ENCODE measurements at places on chromosomes 4 and X.
A peak's percentile ranks its signal among the peaks of the same experiment; 100 is the strongest.

GRCh38 chrX:136778020-136778419, 2.7 kb downstream of the ARHGEF6 start:
- DNase-seq = no peak
- H3K4me1 ChIP-seq = peaks cover 18% of the 10 kb centered on the region
- peak overlapping the region; percentile 83 for H3K27ac ChIP-seq
- no peak overlapping the region for H3K4me3 ChIP-seq
- no peaks in the 10 kb centered on the region for H3K27me3 ChIP-seq

DNA sequence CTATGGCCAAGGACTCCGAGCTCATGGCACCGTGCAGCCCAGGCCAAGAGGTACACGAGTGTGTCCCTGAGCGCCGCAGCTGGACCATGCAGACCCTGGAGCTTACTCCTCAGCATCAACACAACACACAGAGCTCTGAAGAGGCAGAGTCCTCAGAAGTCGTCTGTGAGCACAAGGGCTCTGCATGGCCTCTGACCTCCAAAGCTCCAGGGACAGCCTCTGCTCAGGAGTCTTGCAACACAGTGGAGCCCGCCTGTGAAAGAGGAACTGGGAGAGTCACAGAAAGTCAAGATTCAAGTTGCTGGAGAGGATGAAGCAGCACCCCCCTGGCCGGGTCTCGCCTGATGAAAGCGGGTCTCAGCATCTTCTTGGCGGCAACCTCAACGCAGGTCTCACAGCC, 2.9 kb downstream of the LRPAP1 start:
- H3K4me3 ChIP-seq = no peak overlapping the region
- no peaks in the 10 kb centered on the region for H3K27me3 ChIP-seq
- H3K27ac ChIP-seq = no peak overlapping the region
- peaks cover 7% of the 10 kb centered on the region for H3K36me3 ChIP-seq
- H3K4me1 ChIP-seq = peaks cover 53% of the 10 kb centered on the region

- DNase-seq = no peak
- H3K36me3 ChIP-seq = no peaks in the 10 kb centered on the region
- no peak overlapping the region for H3K4me3 ChIP-seq
Observed at GRCh38 chrX:18873189-18873791, 110.6 kb downstream of the PHKA2 start.

DNA sequence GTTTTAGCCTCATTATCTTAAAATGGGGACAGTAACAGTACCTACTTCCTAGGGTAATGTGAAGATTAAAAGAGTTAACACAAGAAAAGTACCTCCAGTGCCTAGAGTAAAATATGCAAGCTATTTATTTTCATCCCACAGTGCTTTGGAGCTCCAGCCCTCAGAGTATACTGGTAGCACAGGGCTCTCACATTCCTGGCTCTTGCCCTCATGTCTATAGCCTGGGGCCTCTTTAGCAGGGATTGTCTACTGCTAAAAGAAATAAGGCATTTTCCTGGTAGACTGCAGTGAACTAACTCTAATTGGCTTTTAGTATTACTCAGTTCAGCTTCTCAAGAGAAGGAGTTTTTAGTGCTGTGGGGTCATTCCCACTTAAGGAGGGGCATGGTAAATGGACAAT, 60.8 kb downstream of the RRAGB start:
- no peak for DNase-seq
- no peak overlapping the region for H3K27ac ChIP-seq
- peaks cover 4% of the 10 kb centered on the region for H3K4me1 ChIP-seq
- H3K36me3 ChIP-seq = no peaks in the 10 kb centered on the region
- H3K27me3 ChIP-seq = no peaks in the 10 kb centered on the region
- no peak overlapping the region for H3K4me3 ChIP-seq

DNA sequence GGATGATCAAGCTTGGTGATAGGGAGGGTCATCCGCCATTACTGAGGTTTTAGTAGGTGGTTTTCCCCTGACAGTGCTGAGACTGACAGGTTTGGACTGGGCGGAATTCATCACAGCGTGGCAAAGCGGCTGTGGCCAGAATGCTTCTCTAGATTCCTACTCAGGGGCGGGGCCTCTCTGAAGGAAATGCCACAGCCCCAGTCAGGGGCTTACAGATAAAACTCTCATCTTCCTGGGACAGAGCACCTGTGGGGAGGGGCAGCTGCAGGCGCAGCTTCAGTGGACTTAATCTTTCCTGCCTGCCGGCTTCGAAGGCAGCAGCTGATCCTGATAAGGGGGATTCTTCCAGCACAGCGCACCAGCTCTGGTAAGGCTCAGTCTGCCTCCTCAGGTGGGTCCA, 316.7 kb downstream of the RPA4 start:
- no peaks in the 10 kb centered on the region for H3K36me3 ChIP-seq
- DNase-seq = no peak
- H3K4me3 ChIP-seq = no peak overlapping the region
- no peaks in the 10 kb centered on the region for H3K4me1 ChIP-seq
- H3K27me3 ChIP-seq = no peaks in the 10 kb centered on the region

DNA sequence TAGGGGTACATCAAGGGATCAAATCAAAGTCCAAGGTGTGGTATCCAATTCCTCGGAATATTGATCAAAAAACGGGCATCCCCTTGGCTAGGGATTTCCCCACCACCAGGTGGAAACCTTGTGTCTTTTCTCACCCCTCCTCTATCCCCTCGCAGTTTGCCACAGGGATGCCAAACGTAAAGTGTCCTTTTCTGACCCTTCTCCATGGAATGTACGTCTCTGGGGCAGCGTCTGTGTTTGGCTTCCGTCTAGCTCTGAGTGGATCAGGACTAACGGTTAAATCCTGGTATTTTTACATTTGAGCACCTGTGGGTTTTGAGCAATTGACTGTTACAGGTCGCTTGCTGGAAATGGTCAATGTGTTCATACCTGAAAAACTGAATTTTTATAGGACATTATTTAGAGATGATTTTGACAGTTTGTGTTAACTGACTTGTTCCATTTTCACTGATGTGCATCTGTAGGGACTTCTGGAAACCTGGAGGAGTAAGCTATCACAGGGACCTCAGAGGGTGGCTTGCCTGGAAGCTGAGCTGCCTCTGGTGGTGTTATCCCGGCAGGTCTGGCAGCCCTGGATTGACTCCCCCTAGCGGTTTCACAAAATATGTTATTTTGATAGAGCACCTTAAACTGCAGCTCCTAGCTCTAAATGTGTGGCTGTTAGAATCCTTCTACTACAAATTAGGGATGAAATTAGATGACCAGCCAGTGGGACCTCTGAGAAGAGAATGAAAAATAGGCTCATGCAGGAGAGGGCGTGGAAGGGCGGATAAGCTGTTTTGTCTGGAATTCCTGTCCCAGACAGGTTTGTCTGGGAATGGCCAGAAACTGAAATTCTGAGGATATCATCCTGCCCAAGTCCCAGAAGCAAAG, 8.8 kb upstream of the MGST2 start:
- peaks cover 14% of the 10 kb centered on the region for H3K4me1 ChIP-seq
- H3K4me3 ChIP-seq = no peak overlapping the region
- peaks cover 6% of the 10 kb centered on the region for H3K27me3 ChIP-seq
- DNase-seq = no peak
- H3K27ac ChIP-seq = no peak overlapping the region

DNA sequence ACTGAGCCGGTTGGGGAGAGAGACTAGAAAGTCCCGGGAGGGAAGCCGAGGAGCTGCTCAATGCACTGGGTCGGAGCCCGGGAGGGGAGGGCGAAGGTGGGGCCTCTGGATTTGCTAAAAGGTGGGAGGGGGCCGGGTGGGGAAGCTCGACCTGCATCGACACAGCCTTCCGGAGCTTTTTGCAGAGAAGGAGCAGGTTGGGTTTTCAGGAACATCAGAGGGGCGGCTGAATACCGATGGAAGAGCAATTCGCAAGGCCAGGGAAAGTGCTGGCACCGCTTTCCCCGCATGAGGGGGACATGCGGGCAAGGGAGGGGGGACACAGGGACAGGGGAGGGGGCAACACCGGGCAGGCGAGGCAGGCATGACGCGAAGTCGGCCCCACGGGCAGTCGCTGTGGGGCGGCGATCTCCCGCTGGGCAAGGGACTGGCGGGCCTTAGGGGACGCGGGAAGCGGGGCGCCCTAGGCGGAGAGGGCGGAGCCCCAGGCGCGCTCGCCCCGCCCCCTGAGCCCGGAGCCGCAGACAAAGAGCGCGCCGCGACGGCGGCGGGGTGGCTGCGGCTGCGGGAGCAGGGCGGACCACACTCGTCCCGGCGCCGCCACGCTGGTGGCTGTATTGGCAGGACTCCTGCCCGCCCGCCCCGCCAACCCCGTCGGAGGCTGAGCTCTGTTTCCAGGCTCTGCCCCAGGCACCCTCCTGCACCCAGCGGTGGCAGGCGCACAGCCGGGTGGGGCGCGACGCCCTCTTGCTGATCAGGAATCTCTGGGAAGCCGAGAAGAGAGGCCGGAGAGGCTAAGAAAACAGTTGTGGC, 11.6 kb downstream of the PDZD4 start:
- H3K4me1 ChIP-seq = peaks cover 18% of the 10 kb centered on the region
- DNase-seq = peak; percentile 10
- peaks cover 6% of the 10 kb centered on the region for H3K27me3 ChIP-seq
- no peaks in the 10 kb centered on the region for H3K36me3 ChIP-seq
- H3K27ac ChIP-seq = no peak overlapping the region

GRCh38 chr4:85929961-85930665, 429.7 kb downstream of the MAPK10 start:
- DNase-seq = no peak
- no peaks in the 10 kb centered on the region for H3K27me3 ChIP-seq
- no peak overlapping the region for H3K27ac ChIP-seq

DNA sequence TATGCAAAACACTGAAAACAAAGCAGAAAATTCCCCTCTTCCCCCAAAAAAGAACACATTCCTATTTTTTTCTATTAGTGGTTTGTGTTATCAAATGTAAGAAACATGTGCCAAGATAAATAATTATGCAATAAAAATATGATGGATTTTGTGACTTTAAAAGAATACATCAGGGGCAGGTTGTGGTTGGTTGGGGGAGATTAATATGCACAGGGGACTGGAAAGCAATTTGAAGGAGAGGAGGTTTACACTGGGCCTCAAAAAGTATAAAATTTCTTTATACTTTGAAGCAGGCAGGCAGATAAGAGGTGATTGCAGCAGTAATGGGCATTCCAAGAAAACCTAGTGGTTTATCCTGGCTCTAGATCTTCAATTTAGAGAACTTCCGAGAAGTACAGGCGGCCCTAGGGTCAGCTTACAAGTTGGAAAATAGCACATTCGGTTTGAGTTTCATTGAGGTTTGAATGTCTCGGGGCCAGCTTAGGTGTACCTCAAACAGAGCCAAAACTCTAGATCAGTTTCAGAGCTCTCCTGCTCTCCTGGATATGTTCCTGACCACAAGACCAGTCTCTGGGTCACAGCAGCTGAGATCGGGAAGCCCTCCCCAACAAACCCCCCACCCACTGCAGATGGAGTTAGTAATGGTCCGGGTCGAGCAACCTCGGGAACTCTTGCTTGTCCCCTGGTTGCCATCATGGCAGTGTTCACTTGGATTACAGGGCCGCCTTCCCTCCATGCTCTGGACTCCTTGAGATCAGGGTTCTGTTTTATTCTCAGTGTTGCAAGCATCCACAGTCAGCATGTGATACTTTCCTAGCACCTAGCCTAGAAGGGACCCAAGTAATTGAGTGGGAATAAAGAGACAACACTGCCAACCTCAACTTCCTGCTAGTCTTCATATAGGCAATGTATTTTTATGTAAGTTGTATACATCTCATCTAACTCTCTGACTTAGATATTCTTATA, 112.1 kb upstream of the DDIT4L start:
- H3K4me1 ChIP-seq = no peaks in the 10 kb centered on the region
- DNase-seq = no peak
- no peaks in the 10 kb centered on the region for H3K36me3 ChIP-seq
- no peak overlapping the region for H3K27ac ChIP-seq

GRCh38 chr4:85736571-85736970, 261.6 kb downstream of the ARHGAP24 start:
- no peaks in the 10 kb centered on the region for H3K4me1 ChIP-seq
- no peak overlapping the region for H3K4me3 ChIP-seq
- H3K27ac ChIP-seq = no peak overlapping the region
- no peak for DNase-seq
- H3K36me3 ChIP-seq = no peaks in the 10 kb centered on the region

DNA sequence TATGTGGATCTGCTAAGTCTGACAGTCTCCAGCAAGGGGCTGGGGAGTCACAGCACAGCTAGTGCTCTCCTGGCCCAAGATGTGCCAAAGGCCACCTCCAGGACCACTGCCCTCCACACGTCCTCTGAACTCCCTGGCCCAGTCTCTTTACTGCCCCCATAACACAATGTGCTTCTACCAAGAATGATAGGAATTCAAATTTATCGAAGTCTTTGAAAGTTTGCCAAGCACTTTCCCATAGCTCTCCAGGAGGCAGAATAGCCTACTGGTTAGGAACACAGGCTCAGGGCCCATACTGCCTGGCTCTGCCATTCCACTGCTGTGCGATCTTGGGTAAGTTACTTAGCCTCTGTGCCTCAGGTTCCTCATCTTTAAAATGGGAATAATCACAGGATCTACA, 86.7 kb downstream of the NHSL2 start:
- no peaks in the 10 kb centered on the region for H3K4me1 ChIP-seq
- no peak overlapping the region for H3K27ac ChIP-seq
- H3K4me3 ChIP-seq = no peak overlapping the region
- no peak for DNase-seq
- no peaks in the 10 kb centered on the region for H3K36me3 ChIP-seq
- H3K27me3 ChIP-seq = no peaks in the 10 kb centered on the region

DNA sequence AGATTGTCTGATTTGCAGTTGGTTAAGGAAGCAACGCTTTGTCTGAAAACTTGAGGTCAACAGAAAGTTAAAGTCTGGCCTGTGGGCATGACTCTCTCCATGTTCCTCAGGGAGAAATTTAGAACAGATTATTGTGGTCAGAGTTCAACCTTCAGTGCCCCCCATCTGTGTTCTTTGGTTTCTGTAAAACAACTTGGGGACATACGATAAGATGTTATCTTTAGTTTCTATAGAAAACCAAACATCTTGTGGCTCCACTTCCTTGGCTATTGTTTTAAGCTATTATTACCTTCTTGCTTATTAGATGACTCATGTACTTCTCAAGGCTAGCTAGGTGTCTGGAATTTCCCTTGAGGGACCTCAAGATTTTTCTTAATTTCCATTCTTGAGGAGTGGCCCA, 507.7 kb downstream of the PDHA2 start:
- no peaks in the 10 kb centered on the region for H3K36me3 ChIP-seq
- H3K4me1 ChIP-seq = no peaks in the 10 kb centered on the region
- H3K27me3 ChIP-seq = no peaks in the 10 kb centered on the region
- no peak overlapping the region for H3K4me3 ChIP-seq
- H3K27ac ChIP-seq = no peak overlapping the region

DNA sequence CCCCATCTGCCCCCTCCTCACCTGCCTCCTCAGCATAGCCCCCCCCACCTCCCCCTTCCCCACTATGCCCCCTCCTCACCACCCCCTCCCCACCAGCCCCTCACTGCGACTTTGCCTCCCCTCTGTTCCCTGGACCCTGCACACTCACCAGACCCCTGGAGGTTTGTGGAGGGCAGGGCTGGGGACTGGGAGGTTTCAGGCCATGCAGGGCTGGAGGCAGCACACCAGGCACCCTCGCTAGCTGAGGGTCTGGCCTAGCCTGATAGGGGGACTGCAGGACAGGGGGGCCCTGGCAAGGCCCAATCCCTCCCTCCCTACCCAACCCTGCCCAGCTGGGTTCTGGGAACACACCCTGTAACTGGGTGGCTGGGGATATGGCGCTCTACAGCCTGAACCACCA, 28.0 kb downstream of the TACC3 start:
- H3K27ac ChIP-seq = no peak overlapping the region
- peaks cover 9% of the 10 kb centered on the region for H3K4me1 ChIP-seq
- peaks cover 34% of the 10 kb centered on the region for H3K27me3 ChIP-seq

GRCh38 chrX:96455078-96455477, 229.6 kb upstream of the DIAPH2 start:
- H3K4me3 ChIP-seq = no peak overlapping the region
- H3K4me1 ChIP-seq = no peaks in the 10 kb centered on the region
- no peaks in the 10 kb centered on the region for H3K36me3 ChIP-seq
- DNase-seq = no peak

- no peaks in the 10 kb centered on the region for H3K4me1 ChIP-seq
- H3K27me3 ChIP-seq = no peaks in the 10 kb centered on the region
Observed at GRCh38 chr4:111695677-111696076, 449.6 kb upstream of the FAM241A start.

All from T-cell (primary cell).